Ovary (tissue), 10 donors: ENCODE measurements at places on chromosomes 2 and 18.

GRCh38 chr2:183063083-183063482, 15.5 kb upstream of the DUSP19 start:
- no peak for DNase-seq

DNA sequence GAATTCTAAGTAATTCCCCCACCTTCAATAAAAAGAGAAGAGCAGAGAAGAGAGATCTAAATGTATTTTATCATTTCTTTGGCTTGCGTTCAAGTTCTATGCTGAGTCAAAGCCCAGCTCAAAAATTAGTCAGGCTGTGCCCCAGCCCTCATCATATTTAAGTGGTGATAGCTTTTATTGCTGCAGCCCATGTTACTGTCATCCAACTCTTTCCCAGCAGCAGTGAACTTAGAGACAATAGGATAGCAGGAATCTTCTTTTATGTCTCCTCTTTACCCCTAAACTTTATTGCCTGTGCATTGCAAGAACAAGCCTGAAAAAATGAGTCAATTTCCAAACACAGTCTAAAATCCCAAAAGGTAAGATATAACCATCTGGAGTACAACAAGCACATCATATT, 1599.3 kb upstream of the PIK3C3 start:
- no peak for DNase-seq

DNA sequence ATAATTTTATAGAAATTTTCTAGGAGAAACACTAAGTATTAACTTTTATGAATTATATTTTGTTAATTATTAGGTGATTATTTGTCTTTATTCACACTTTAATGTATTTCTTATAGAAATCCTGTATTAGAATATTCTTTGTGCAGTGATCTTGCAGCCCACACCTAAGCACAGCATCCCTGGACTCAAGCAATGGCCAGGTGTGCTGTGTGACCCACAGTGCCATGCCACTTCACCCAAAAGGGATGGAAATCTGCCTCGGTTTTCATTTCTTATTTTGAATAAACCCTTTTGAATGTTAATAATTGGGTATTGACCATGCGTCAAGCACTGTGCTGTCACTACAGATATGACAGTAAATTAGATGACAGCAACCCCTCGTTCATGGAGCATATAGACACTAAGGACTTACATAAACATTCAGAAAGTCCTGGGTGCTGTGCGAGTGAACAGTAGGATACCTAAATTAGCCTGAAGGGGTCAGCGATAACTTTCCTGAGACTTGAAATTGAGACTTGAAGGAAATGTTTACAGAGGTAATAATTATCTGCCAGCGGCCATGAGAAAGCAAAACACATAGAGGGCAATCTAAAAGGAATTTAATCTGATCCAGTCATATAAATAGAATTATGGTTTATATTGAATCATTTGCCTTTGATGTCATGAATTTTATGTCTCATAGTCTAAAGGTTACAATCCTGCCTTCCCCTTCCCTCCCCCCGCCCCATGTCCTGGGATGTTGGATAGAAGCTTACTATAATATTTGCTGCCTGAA, 52.7 kb upstream of the CALCRL start:
- no peak for DNase-seq

DNA sequence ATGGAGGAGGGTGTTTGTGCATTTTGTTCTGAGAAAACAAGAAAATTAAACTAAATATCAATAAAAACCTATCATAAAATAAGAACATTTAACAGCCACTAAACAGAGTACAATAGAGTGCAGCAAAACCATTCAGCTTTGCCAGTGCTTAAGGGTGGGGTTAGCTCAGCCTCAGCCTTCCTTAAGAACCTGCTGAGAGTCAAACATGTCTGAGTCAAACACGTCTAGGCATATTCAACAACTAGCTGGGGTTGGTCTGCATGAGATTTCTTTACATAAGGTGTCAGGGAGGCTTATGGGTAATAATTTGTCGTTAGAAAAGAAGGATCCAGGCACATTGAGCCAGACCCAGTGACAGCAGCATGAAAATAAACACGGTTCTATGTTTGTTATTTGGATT, 298.2 kb downstream of the SP3 start:
- no peak for DNase-seq

- no peak for DNase-seq
These were observed 15.1 kb upstream of the KLHL30 start for GRCh38 chr2:238123218-238123971.

DNA sequence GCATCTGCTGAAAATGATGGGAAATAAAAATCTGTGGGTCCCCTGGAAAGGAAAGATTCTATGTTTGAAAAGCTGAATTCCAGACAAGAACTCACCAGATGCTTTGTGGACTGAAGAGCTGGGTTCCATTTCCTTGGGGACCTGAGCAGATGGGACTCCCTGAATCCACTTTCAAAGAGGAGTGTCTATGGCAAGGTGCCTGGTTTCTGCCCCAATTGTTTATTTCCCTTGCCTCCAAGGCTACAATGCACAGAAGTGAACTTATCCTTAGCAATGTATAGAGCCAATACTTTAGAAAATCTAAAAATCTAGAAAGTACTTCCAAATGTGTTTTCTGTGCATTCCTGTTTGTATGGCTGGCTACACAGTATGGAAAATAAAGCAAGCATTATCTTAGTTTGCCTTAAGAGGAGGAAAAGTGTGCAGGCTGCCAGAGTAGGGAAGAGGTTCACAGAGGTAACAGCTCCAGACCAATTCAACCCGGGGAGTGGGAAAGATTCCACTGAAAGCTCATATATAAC, 420.5 kb downstream of the NRXN1 start:
- DNase-seq = no peak

DNA sequence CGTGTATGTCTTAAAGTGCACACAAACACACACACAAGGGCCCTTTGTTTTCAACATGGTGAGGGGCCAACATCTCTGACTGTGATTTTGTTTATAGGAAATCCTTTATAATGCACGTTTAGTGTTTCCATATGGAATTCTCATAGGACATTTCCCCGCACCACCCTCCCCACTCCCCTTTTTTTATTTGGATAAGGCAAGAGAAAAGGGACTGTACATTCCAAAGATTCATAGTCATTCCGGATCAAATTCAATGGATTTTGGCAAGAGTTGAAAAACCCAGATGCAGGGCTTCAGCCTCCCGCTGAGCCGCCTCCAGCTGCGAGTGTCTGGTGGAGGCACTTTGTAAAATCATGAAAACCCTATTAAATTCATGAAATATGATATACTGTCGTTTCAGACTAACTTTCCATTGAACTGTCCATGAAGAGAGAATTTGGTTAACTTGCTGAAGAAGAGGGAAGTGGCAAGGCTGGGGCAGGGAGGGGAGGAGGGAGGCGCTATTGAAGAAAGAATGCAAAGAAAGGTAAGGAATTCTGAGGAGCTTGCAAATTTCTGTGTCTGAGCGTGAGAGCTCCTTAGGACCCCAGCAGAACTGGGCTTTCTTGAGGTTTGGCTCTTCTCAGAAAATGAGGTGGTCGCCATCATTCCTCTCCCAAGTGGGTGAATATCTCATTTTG, 25.8 kb upstream of the SLC14A2 start:
- no peak for DNase-seq

DNA sequence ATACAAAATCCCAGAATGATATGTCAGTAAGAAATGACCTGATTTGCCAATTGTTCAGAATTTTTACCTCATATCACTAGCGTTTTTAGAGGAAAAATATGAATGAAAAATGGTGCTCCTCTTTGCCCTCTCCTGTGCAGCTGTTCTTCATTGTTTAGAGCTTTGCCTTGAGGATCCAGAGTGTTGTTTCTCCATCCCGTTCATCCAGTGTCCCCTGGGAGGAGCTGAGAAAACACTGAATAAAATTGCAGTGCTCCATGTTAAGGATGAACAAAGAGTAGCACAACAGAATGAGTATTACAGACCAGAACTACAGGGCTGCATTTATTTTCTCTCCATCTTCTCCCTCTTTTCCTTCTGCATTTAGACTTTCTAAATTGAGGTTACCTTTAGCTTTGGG, 133.1 kb downstream of the ADCYAP1 start:
- no peak for DNase-seq

- peak; percentile 22 for DNase-seq
These were observed 93.5 kb downstream of the TNS1 start for GRCh38 chr2:217909156-217909820.
